ENCODE measurements at places on chromosomes 3 and 15.

- DNase-seq, result no peak
Observed at GRCh38 chr3:81307221-81307620, 454.2 kb downstream of the GBE1 start.

GRCh38 chr15:81751256-81751655 is 294.6 kb downstream of the MEX3B start:
- no peak for DNase-seq

DNA sequence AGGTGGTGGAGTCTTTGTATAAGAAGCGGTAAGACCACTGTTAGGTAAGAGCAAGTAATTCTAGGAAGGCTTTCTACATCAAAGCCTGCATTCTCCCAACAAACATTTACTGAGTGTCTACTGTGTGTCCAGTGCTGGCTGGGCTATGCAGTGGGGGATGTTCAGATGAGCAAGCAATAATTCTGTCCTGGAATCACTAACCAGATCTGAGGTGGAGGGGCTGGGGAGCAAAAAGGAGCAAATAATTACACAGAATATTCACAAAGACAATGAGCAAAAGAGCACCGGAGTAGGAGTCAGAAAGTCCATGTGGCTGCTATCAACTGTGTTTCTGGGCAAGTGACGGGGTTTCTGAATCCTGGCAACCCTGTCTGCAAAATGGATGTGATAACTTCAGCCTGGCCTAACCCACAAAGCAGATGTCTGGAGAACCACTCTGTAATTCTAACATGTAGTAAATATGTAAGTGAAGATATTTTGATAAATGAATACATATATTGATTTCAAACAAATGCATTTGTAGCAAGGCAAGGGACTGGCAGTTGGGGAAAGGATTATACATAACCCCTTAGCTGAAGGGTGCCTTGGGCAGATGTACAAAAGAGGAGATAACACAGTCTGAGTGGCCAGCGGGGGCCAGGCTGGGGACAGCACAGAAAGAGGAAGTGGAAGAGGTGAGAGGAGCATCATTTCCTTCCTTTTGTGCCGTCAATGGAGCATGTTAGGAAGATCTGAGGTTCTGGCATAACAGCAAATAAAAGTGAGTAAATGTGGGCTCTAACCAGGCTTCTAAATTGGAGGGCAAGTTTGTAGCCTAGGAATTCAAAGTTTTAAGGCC is 28.8 kb downstream of the CYP8B1 start:
- DNase-seq, result no peak

GRCh38 chr3:114454551-114455251 is 160.9 kb downstream of the TIGIT start:
- DNase-seq, result no peak

- DNase-seq, result no peak
Observed at GRCh38 chr3:130576375-130577266, 59.6 kb downstream of the COL6A6 start.

DNA sequence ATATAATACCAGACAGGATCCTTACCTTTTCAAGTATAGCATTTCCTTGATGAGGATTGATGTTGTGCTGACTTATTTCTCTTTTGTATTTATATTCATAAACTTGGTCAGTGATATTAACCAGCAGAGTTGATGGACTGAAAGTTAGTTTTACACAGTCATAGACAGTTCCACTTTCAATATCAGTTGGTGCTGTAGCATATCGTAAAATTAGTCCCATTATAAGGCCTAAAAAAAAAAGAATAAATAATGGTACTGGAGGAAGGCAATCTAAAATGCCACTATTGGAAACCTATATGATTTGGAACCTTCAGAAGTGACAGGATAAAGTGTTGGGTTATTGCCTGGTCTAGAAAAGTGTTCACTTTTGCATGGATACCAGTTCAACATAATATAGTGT is 16.3 kb downstream of the SLC9A9 start:
- no peak for DNase-seq

- no peak for DNase-seq
Observed at GRCh38 chr3:19364148-19364547, 215.8 kb downstream of the KCNH8 start.

DNA sequence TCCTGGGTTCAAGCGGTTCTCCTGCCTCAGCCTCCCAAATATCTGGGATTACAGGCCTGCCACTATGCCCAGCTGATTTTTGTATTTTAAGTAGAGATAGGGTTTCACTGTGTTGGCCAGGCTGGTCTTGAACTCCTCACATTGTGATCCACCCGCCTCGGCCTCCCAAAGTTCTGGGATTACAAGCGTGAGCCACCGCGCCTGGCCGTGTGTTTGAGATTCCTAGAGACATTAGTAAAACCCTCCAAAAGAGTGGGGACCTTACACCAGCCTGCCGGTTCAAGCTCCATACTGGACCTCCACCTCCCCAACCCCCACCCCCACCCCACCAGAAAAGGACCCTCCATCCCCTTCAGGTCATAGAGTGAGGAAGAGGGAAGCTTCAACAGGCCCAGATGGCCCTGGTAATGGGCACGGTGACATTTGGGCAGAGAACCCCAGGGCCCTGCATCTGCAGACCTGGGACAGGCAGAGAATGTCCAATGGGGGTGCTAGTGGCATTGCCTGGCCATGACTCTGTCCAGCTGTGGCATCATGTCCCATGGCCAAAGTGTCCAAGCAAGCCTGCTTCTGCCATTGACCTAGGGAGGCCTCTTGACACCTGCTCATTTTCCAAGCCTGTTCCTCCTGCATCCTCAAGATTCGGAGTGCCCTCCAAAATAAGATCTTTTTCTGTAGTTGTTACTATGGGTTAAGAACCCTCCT is 108.9 kb upstream of the KLF13 start:
- DNase-seq, result no peak

DNA sequence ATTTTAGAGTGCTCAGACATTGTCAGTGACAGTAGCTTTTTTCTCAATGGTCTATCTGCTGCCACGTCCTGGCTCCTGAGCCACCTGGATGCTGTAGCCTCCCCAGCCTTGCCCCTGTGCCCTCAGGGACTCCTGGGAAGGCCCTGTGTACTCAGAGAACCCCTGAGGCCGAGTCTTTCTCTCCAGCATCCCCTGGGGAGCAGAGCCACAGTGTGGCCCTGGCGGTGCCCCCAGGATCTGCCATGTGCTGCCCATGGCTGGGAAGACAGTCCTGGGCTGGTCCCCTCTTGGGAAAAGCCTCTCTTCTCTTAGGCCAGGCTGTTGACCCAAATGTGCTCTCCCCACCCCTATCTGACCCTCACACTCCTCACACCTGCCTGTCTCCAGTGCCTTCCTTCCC is 5.0 kb downstream of the MYD88 start:
- no peak for DNase-seq

DNA sequence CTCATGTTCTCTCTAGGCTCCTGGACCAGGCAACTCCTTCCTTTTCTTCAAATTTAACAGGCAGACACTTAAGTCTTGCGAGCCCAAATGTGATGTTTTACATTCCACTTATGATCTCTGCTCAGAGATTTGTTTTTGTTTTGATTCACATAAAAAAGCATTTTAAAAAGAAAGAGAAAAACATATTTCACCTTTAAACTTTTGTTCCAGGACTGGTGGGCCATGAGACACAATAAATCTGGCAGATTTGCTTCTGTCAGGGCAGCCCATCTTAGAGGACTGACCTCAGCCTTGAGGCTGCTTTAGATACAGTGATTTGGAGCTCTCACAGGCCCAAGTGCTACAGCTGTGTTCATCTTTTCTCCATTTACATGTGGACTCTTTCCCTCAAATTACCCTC is 52.0 kb downstream of the CMSS1 start:
- no peak for DNase-seq

DNA sequence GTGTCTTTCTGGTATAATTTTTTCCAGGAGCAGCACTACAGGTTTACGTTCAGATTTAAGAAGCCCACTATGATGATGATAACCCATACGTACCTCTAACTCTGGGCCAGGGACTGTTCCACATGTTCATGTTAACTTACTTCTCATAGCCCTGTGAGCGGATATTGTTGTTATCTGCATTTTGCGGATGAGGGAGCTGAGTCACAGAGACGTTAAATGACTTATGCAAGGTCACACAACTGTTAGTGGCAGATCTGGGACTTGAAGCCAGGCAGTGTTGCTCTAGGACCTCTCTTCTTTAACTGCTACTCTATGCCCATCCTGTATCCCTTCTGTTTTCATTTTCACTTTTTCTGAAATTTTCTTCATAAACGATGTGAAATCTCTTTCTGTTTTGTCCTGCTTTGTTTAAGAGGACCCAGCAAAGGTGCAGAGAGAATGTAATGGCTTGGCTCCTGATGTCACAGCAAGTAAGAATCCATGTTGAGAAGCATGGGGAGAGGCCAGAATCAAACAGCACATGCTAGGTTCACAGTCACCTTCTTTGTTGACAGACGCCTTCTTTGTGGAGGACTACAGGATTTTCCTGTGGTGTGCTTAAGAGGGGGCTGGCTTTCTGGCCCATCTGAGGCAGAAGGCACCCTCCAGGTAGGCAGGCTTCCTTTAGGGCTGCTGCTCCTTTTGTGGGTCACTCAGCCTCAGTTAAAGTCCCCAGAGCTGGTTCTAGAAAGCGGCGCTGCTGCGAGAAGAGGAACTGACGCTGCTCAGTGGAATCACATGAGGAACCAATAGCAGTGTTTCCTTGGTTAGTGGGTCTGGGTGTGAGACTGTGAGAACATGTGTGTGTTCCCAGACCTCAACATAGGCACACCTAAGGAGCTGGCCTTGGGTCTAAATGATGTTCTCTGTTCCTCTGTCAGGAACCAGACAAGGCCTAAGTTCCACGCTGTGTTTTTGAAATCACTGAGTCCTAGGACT is 121.6 kb downstream of the TMEM108 start:
- DNase-seq, result no peak

DNA sequence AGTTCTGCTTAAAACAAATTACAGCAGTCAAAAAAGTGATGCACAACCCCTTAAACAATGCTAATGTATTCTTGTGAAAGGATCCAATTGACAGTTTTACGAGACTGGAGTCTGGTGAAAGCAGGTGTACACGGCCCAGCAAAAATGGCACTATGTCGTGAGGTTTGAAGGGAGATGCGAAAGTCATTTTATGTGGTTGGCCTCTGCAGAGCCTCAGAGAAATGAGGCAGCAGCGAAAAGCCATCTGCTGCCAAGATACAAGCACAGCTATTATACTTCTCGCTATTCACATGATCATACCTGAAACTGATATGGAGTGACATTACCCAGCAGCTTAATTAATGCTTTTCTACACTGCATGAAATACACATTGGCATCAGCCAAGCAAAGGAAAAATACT is 36.4 kb downstream of the MECOM start:
- DNase-seq, result no peak

DNA sequence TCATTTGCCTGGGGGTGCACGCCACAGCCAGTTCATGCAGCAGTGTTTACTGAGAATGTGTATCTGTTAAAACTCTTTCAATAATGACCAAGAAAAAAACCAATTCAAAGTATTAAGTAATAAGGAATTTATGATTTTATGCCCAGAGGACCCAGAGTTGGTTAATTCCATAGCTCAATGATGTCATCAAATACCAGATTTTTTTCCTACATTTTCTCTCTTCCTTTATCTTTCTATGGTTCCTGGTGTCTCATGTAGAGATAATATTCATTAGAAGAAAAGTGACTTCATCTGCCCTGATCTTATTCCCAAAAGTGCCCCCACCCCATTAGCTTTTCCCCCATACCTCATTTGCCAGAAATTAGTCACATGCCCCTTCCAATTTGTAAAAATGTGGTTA is 44.6 kb upstream of the LMCD1 start:
- DNase-seq, result no peak

GRCh38 chr3:186002884-186003472 is 65.2 kb upstream of the TRA2B start:
- no peak for DNase-seq

- no peak for DNase-seq
Observed at GRCh38 chr3:184741259-184741556, 29.3 kb upstream of the MAGEF1 start.

DNA sequence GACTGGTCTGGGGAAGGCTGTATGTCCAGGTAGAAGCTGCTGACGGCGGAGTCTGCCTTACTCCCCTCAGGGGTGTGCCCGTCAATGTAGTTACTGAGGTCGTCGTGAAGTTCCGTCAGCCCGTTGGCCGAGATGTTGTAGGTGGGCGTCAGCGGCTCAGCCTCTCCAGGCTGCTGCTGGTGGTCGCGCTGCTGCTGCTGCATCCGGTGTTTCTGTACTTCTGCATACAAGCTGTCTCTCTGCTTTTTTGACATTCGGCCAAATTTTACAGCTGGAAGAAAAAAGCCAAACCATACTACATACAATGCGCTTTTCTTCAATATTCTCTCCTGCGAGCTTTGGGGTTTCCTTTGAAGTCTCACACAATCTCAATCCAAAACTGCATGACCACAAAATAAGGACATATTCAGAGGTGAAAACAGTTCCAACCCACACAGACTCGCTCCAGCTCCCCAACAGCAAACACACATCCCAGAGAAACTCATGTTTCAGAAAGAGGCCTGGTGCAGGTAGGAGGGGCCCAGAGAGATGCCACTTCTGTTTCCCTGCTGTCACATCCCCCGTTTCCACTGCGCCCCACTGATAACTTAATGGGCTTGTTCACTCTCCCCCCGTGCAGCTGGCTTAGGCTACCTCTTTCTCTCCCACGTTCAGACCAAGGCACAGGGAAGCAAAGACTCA is 32.5 kb upstream of the ICE2 start:
- DNase-seq, result no peak

DNA sequence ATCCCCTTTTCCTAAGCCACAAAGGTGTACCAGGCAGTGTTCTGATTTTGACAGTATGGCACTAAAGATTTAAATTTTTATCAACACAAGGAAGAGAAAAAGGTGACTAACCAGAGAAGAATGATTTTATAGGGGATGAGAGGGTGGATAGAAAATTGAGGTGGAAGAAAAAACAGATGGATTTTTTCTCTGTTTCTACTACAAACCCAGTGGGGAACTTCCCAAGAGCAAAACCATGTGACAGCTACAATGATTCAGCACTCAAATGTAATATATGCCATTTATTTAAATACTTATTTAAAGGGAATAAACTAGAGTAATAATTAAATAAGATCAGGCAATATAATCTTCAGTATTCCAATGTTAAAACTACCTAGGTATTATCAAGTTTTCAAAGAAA is 11.1 kb downstream of the DCUN1D1 start:
- no peak for DNase-seq

DNA sequence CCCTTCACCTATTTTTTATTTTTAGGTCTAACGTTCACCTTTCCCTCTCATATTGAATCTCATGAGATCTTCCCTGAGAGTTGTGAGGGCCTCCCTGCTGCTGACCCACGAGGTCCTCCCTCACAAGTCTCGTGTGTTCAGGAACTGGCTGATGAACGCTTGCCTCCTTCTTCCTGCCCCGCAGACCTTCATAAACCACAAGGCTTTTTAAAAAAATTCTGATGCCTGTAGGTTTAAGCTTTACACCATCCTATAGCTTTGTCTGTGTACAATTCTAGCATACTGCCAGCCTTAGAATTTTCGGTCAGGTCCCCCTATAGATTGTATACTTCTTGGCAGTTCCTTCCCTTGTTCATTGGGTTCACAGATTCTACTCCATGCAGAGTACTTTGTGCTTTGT is 50.5 kb downstream of the CHST2 start:
- DNase-seq, result no peak

- no peak for DNase-seq
Observed at GRCh38 chr3:169241991-169242707, 421.4 kb downstream of the MECOM start.

- DNase-seq, result no peak
Observed at GRCh38 chr3:73571238-73571794, 53.4 kb downstream of the PDZRN3 start.
